Omental fat pad (tissue), 4 donors: ENCODE measurements at places on chromosomes 5 and 9. TPM values are rescaled to one million over a fixed set of nuclear protein-coding genes. Genes with fewer than 3 reads are reported as not detected.

Gene CCL27
- not detected for total RNA-seq

DNA sequence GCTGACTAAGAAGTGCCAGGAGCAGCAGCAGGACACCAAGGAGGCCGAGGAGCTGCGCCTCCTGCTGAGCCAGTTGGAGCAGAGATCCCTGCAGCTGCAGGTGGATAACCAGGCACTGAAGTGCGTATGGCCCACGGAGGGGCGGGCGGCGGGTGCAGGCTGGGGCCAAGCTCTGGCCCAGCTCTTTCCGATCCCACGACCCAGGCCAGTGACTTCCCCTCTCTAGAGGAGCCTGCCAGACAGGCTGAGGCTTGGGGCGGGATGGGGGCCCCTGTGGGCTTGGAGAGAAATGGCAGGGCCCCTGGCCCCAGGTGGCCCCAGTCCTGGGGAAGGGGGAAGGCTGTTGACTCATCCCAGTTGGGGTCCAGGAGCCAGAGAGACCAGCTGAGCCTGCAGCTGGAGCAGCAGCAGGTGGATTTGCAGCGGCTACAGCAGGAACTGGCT is 3.6 kb downstream of the PTRH1 start:
- DNase-seq: no peak

- DNase-seq: no peak
These were observed 22.1 kb upstream of the GABBR2 start for GRCh38 chr9:98730871-98731270.

GRCh38 chr5:140630292-140631035 is 2.5 kb downstream of the CD14 start:
- no peak for DNase-seq

DNA sequence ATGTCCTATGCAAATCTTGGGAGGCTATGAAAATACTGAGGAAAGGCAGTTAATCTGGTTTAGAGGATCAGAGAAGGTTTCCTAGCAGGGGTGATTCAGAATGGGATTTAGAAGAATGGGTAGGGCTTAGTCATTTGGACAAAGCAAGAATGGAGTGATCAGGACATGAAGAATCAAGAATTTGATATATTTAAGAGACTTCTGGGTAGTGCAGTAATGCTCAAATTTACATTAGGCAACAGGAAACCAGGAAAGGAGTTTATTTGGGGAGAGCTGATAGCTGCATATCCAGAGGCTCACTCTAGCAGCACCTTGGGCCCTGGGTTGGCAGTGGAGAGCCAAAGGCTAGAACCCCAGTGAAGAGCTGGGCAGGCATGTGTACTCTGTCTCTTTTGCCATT is 78.9 kb upstream of the PAPPA start:
- no peak for DNase-seq

GRCh38 chr9:13110766-13111417 is 168.6 kb downstream of the MPDZ start:
- no peak for DNase-seq

Gene CCDC171
- total RNA-seq: 2.4 TPM

- no peak for DNase-seq
These were observed 675.5 kb downstream of the HTR1A start for GRCh38 chr5:63286724-63287123.

GRCh38 chr5:77087484-77088261 is 588 bp upstream of the ZBED3 start:
- no peak for DNase-seq

- DNase-seq: no peak
These were observed 2.1 kb downstream of the S1PR3 start for GRCh38 chr9:88993327-88993726.

Gene SOX30
- total RNA-seq: 0.12 TPM

GRCh38 chr5:165286692-165287091 is 1781.3 kb downstream of the MAT2B start:
- DNase-seq: no peak
